ENCODE measurements at places on chromosomes 3 and 15. TPM values are rescaled to one million over a fixed set of nuclear protein-coding genes. Genes with fewer than 3 reads are reported as not detected.

- peak overlapping the region; percentile 78 for H3K27ac ChIP-seq
- no peaks in the 10 kb centered on the region for H3K27me3 ChIP-seq
- H3K4me3 ChIP-seq: no peak overlapping the region
Measured at GRCh38 chr3:141115789-141116541, 64.8 kb downstream of the SPSB4 start.

DNA sequence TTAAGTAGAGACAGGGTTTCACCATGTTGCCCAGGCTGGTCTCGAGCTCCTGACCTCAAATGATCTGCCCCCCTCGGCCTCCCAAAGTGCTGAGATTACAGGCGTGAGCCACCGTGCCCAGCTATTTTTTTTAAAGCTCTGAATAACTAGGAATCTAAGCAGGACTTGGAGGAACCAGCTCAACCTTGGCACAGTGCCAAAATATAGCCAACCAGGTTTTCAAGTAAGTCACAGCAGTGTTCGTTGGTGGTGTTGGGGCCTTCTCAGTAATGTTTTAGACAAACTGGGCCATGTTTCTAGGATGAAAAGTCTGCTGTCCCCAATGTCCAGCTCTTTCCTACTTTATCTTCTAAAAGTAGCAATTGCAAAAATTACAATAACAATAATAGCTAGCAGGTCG, 6.4 kb upstream of the ADAM10 start:
- no peak overlapping the region for H3K4me3 ChIP-seq
- no peak for DNase-seq
- no peaks in the 10 kb centered on the region for H3K4me1 ChIP-seq
- no peaks in the 10 kb centered on the region for H3K27me3 ChIP-seq
- no peak overlapping the region for H3K27ac ChIP-seq

DNA sequence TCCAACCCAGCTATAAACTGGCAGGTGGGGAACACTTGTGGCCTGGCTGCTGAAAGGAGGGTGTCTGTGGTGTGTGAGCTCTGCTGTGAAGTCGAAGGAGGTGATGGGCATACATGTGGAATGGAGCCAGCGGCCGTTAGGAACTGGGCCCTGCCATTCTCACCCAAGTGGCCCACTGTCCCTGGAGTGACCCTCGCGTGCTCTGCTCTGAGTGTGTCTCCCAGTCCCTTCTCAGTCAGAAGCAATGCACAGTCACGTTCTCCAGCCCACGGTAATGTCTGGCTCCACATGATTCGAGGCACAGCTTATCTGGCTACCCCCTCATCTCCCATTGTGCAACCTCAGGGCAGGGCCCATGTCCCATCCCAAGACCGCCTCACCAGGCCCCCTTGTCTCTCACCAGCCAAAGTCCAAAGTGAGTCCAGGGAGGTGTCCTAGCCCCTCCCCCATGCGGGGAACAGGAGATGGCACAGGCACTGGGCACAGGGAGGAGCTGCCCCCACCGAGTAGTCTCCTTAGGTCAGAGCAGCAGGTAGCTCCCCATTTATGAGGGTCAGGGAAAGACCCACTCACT, 62.9 kb downstream of the ZNF445 start:
- no peaks in the 10 kb centered on the region for H3K36me3 ChIP-seq
- H3K4me3 ChIP-seq: no peak overlapping the region
- no peak for DNase-seq

GRCh38 chr3:127790882-127791183, 31.5 kb downstream of the MGLL start:
- H3K27ac ChIP-seq: no peak overlapping the region
- H3K36me3 ChIP-seq: no peaks in the 10 kb centered on the region
- DNase-seq: no peak

GRCh38 chr3:63349583-63350573, 71.8 kb downstream of the SYNPR start:
- H3K27me3 ChIP-seq: no peaks in the 10 kb centered on the region
- no peaks in the 10 kb centered on the region for H3K36me3 ChIP-seq
- no peaks in the 10 kb centered on the region for H3K4me1 ChIP-seq
- H3K27ac ChIP-seq: no peak overlapping the region
- no peak for DNase-seq

DNA sequence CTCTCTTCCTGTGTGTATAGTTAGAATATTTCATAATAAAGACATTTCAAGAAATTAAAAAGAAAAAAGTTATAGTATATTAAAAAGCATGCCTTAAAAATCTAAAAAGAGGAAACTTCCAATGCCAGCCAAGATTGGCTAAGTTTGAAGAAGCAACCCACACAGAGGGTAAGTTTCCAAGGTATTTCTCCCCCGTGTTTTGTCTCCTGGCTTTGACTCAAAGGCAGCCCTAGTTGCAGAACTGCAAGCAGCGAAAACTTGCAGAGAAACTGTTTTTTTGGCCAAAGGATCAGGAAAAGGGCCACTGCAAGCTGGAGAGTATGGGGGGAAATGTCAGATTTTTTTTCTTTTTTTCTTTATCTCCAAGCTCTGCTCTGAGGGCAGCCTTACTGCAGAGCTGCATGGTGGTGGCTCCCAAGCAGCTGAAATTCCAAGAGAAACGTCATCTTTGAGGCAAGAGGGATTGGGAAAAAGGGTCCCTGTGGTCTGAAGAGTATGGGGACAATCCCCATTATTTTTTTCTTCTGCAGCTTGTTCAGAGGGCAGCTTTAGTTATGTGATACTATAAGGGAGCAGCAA, 23.0 kb downstream of the HACL1 start:
- H3K27me3 ChIP-seq: no peaks in the 10 kb centered on the region
- H3K27ac ChIP-seq: no peak overlapping the region
- H3K36me3 ChIP-seq: no peaks in the 10 kb centered on the region
- H3K4me3 ChIP-seq: no peak overlapping the region
- H3K4me1 ChIP-seq: peaks cover 2% of the 10 kb centered on the region
- no peak for DNase-seq

- H3K27ac ChIP-seq: no peak overlapping the region
- H3K27me3 ChIP-seq: no peaks in the 10 kb centered on the region
- H3K36me3 ChIP-seq: no peaks in the 10 kb centered on the region
- H3K4me3 ChIP-seq: no peak overlapping the region
- H3K4me1 ChIP-seq: peaks cover 2% of the 10 kb centered on the region
- no peak for DNase-seq
Measured at GRCh38 chr3:81485444-81485865, 276.0 kb downstream of the GBE1 start.

DNA sequence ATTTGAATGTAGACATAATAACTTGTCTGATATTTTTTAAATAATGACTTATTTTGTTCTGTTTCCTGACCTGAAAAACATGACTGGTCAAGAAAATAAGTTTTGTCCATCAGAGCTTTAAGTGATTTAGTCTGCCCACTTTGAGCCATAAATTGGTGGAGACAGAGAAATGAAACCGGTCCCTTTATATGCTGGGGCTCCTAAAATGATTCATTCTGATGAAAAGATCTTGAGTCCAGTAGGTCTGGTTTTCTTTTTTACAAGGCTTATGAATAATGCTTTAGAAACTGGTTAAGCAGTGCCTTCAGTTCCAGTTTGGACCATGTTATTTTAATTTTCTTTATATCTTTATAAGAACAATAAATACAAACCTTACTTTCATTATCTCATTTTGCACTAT, 293.2 kb downstream of the DIPK2A start:
- H3K4me1 ChIP-seq: no peaks in the 10 kb centered on the region
- no peak overlapping the region for H3K27ac ChIP-seq
- DNase-seq: no peak
- H3K36me3 ChIP-seq: no peaks in the 10 kb centered on the region

GRCh38 chr15:38512901-38513300, 51.7 kb downstream of the RASGRP1 start:
- no peaks in the 10 kb centered on the region for H3K4me1 ChIP-seq
- DNase-seq: no peak
- no peaks in the 10 kb centered on the region for H3K36me3 ChIP-seq

- DNase-seq: no peak
- H3K27me3 ChIP-seq: no peaks in the 10 kb centered on the region
- no peaks in the 10 kb centered on the region for H3K4me1 ChIP-seq
- H3K4me3 ChIP-seq: no peak overlapping the region
Measured at GRCh38 chr3:146594843-146595482, 10.2 kb downstream of the PLSCR5 start.

DNA sequence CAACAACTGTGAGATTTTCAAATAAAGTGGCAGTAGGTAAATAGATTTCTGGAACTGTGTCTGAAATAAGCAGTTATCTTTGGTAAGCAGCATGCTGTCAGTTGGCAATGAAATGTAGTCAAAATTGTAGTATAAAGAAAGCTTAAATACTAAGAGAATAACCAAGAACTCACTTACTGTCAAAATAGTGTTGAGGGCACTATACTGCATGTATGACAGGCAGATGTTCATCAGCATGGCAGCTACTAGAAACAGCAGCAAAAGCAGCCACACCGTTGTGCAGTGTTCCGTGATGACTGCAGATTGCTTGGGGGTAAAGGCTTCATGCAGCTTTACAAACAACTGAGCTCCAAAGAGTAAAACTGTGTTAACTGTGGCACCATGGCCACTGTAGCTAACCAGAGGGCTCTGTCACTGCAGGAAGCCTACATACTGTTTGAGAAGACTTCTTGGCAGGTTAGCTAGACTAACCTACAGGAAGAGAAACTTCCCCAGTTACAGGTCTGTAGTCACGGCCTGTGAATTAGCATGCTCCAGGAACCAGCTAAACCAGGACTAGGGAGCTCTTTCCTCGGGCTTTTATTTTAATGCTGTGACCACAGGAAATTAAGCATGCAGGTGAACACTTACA, 459.7 kb downstream of the TBL1XR1 start:
- DNase-seq: no peak
- no peaks in the 10 kb centered on the region for H3K36me3 ChIP-seq
- no peaks in the 10 kb centered on the region for H3K4me1 ChIP-seq
- H3K27ac ChIP-seq: no peak overlapping the region

- no peak overlapping the region for H3K4me3 ChIP-seq
- no peak overlapping the region for H3K27ac ChIP-seq
- no peaks in the 10 kb centered on the region for H3K4me1 ChIP-seq
- H3K27me3 ChIP-seq: no peaks in the 10 kb centered on the region
- no peaks in the 10 kb centered on the region for H3K36me3 ChIP-seq
Measured at GRCh38 chr3:101619734-101620133, 45.8 kb downstream of the PCNP start.

- no peak overlapping the region for H3K4me3 ChIP-seq
- H3K27ac ChIP-seq: no peak overlapping the region
- H3K27me3 ChIP-seq: no peaks in the 10 kb centered on the region
- DNase-seq: no peak
- H3K4me1 ChIP-seq: peaks cover 12% of the 10 kb centered on the region
- H3K36me3 ChIP-seq: no peaks in the 10 kb centered on the region
Measured at GRCh38 chr15:73934281-73934680, 8.0 kb downstream of the LOXL1 start.

GRCh38 chr15:83960192-83960829, 275.3 kb upstream of the GOLGA6L4 start:
- H3K4me1 ChIP-seq: no peaks in the 10 kb centered on the region
- H3K27ac ChIP-seq: no peak overlapping the region
- no peak for DNase-seq
- H3K36me3 ChIP-seq: no peaks in the 10 kb centered on the region
- H3K27me3 ChIP-seq: no peaks in the 10 kb centered on the region

DNA sequence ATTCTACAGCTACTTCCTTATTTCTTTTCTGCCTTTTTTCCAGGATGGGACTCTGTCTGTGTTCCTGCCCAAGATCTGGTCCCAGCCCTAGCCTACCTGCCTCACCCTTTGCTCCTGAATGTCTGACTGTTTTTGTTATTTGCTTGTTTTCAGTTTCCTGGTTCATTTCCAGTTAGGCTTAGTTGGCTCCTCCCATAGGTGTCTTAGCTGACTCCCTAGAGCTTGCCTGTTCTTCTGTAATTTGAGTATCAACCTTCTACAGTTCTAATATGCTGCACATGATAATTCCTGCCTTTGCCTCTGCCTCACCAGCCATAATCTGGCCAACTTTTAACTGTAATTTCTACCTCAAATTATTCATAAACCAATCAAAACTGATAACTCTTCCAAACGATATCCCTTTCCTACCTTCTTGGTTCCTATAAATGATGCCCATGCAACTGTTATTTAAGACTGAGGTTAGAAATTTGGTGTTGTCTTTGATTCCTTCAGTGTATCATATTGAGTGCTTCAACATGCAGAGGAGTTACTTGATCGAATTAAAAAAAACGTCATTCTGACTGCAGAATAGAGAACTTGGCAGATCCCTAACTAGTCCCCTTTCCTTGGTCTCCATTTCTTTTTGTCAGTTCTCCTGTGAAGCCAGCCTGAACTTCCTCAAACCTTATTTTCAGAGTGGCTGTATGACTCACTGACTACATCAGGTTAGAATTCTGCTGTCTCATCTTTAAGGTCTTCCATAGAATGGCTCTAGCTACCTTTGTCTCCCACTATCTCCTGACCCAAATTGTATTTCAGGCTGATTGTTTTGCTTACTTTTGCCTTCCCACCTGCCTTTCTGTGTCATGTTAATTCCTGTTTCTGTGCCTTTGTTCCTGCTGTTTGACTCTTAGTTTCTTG, 8.4 kb downstream of the GOLM2 start:
- H3K27me3 ChIP-seq: no peaks in the 10 kb centered on the region
- no peak for DNase-seq
- no peak overlapping the region for H3K4me3 ChIP-seq

DNA sequence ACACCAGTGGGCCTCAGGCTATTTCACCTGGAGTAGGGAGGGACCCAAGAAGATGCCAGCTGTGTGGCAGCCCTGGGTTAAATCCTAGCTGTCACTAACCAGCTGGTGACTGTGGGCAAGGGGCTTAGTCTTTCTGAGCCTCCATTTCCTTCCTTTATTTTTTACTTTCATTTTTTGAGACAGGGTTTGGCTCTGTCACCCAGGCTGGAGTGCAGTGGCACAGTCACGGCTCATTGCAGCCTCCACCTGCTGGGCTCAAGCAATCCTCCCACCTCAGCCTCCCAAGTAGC, 108.0 kb upstream of the SMAD3 start:
- no peak overlapping the region for H3K27ac ChIP-seq
- H3K36me3 ChIP-seq: no peaks in the 10 kb centered on the region
- no peak for DNase-seq
- H3K4me1 ChIP-seq: no peaks in the 10 kb centered on the region

GRCh38 chr15:35397027-35397426, 148.9 kb downstream of the DPH6 start:
- no peaks in the 10 kb centered on the region for H3K36me3 ChIP-seq
- no peak for DNase-seq
- H3K4me3 ChIP-seq: no peak overlapping the region
- H3K27ac ChIP-seq: no peak overlapping the region

- H3K36me3 ChIP-seq: no peaks in the 10 kb centered on the region
- no peak overlapping the region for H3K4me3 ChIP-seq
- H3K27ac ChIP-seq: no peak overlapping the region
- peaks cover 5% of the 10 kb centered on the region for H3K4me1 ChIP-seq
Measured at GRCh38 chr3:182244222-182244971, 532.7 kb downstream of the SOX2 start.

DNA sequence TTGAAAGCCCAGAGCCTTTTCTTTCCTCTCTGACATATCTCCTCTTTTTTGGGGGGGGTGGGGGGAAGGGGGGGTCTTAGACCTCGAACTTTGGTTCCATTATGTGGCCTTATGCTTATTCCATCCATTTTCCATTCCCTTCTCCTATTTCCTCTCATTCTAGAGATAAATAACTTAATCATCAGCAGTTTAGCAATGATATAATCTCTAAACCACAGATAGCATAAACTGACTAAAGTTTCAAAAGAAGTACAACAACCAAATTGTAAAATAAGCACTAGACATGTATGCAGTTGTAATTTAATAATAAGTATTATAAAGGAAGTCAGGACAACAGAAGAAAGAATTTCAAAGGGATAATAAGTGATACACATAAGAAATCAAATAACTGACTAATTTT, 64.5 kb downstream of the AQR start:
- no peak for DNase-seq
- no peaks in the 10 kb centered on the region for H3K4me1 ChIP-seq
- H3K4me3 ChIP-seq: no peak overlapping the region
- no peaks in the 10 kb centered on the region for H3K36me3 ChIP-seq

Gene ACSBG1
- total RNA-seq: not detected

Gene WDR93
- 0.23 TPM for total RNA-seq

Gene HIGD2B
- not detected for total RNA-seq

Gene GXYLT2
- total RNA-seq: 28.0 TPM

Gene C3orf80
- 0.23 TPM for total RNA-seq

Gene SYNM
- total RNA-seq: 43.6 TPM

Gene KLF15
- 23.2 TPM for total RNA-seq
